Karpas-422 (cell line): ENCODE measurements at places on chromosomes 3 and 15. TPM values are rescaled to one million over a fixed set of nuclear protein-coding genes. Genes with fewer than 3 reads are reported as not detected.

- no peak for DNase-seq
Measured at GRCh38 chr15:42504631-42505030, 9.2 kb downstream of the SNAP23 start.

DNA sequence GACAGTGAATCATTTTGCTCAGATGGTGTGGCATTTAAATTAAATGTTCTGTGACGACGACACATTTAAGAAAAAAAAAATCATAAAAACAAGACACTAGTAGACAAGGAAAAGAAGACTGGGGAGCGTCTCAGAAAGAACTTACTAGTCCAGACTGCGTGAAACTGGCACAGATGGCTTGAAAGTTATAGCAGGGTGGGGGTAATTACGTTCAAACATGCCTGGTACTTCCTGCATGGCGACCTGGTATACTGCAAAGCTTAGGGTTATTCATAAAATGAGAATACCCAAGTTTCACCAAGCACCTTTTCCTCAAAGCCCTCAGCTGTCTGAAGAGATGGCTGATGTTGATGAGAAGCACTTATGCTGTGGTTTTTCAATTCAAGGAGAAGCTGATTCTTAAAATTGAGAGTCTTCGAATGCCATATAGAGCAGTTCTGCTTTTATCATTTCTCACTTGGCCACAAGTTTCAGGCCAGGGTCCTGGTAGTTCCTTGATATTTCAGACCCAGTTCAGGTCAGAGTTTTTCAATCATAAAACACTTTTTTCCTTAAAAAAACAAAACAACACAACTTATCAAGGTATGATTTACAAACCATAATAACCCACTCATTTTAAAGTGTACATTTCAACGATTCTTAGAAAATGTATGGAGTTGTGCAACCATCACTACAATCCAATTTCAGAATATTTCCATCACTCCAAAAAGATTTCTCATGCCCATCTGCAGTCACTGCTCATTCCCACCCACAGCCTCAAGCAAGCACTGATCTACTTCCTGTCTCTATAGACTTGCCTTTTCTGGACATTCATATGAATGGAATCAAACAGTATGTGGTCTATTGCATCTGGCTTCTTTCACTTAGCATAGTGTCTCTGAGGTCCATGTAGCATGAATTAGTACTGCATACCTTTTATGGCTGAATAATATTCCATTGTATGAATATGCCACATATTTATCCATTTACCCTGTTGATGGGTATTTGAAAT is 24.7 kb downstream of the PCOLCE2 start:
- no peak for DNase-seq

- no peak for DNase-seq
Measured at GRCh38 chr3:124149771-124150170, 157.8 kb upstream of the ROPN1 start.

GRCh38 chr3:58052373-58053273 is 44.4 kb downstream of the FLNB start:
- DNase-seq: no peak

- no peak for DNase-seq
Measured at GRCh38 chr3:128999102-128999501, 2.0 kb upstream of the EFCC1 start.

GRCh38 chr3:122961146-122961545 is 66.4 kb downstream of the SEMA5B start:
- no peak for DNase-seq

GRCh38 chr3:30598668-30599545 is 7.5 kb upstream of the TGFBR2 start:
- no peak for DNase-seq

- DNase-seq: no peak
Measured at GRCh38 chr3:149197669-149198068, 24.0 kb downstream of the CP start.

GRCh38 chr3:16482194-16482769 is 31.2 kb downstream of the RFTN1 start:
- no peak for DNase-seq

- DNase-seq: no peak
Measured at GRCh38 chr15:92268900-92269299, 124.8 kb upstream of the ST8SIA2 start.

- no peak for DNase-seq
Measured at GRCh38 chr15:36601497-36601932, 22.1 kb downstream of the CDIN1 start.

GRCh38 chr3:191296041-191296541 is 33.1 kb upstream of the CCDC50 start:
- DNase-seq: no peak

DNA sequence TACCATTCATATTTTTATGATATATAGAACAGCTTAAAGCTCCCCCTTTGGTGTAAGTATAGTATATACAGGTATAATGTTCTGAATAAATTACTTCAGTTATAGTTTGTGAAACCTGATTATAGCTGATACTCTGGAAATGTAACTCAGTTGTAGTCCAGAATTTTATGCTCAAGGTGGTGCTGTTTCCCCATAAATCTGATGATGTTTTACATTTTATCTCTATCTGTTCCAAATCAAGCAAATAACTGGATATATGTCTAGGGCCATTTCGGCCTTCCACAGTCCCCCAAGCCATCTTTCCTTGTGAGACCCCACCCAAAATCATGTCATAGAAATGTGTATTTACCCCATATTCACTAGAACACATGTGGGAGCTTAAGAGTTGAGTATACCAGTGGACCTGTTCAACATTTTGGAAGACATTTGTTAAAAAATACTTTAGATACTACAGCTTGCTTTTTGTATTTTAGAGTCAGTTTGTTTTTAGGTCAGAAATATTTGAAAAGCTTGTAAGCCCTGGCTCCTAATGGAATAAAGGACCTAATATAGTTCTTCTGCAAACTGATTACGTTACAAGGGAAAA is 107.1 kb downstream of the ATG7 start:
- DNase-seq: peak; percentile 86

GRCh38 chr15:69934607-69935006 is 163.1 kb downstream of the TLE3 start:
- no peak for DNase-seq

DNA sequence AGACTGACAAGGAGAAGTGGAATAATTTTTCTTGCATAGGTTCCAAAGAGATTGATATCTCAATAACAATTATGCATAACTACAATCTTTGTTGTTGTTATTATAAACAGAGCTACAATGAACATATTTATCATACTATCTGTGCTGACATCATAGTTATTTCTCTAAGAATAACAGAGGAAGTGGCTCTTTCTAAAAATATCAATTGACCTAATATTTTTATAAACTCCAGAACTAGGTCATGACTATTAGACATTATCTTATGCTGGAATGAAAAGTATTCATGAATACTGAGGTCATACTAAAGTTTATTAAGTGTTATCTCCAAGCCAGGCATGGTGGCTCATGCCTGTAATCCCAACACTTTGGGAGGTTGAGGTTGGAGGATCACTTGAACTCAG is 114.1 kb downstream of the DCLK3 start:
- DNase-seq: no peak

- peak; percentile 59 for DNase-seq
Measured at GRCh38 chr3:12553921-12554391, 2.9 kb upstream of the MKRN2 start.

GRCh38 chr3:11717768-11718636 is 74.3 kb upstream of the VGLL4 start:
- peak; percentile 88 for DNase-seq

DNA sequence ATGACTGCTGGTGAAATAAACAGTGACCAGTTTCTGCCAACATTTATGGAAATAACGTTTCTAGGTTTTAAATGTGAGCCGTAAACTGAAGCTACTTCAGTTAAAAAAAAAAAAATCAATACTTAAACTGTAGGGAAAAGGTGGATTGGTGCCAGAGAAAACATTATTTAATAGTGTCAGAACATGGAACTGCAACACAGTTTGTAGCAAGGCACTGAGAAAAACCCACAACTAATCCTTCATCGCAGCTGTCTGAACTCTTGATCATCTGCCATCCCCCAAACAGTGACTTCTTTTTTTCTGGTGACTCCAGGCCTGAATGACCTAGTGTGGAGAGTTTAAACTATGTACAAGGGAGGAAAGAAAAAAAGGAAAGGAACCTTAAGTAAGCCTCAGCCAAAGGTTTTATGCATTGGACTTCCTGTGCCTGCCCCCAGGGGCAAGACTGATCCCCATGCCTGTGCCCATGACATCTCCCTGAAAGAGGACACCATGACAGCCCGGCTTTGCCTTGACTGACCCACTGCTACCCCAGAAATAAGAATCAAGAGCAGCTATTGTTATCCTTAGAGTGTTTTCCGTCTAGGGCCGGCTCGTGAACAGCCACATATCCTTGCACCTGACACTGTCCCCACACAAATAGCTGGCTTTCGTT is 33.1 kb downstream of the CRTAP start:
- no peak for DNase-seq

DNA sequence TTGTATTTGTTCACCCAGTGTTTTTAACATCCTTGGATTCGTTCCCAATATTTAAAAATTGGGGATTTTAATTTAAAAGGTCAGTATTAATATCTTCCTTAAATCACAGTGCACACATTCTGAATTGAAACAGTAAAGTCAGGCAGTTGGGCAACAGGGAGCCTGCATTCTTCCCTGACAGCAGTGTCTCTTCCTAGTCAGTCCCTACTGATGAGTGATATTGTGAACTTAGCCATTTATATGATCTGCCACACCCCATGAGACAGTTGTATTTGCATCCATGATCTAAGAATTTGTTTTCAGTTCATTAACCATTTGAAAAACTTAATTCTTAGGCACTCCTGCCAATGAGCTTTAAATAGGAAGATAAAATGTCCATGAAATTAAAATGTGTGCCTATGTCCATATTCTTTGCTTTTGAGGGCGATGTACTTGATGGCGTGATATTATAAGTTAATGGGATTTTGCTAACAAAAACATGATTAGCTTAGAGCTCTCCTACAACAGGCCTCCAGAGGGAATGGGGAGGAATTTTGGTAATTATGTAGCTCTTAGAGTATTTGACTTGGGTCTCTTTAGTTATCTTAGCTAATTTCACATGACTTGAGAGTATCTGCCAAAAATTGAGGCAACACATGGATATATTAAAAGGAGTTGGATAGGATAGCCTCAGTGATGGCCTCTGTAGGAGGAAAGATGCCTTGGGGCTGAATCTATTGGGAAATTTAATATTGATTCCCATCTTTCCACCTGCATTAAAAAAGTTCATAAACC is 219.3 kb downstream of the PTPRG start:
- no peak for DNase-seq

GRCh38 chr3:146968204-146968651 is 363.1 kb upstream of the PLSCR5 start:
- no peak for DNase-seq

GRCh38 chr3:49124991-49125670 is 4.5 kb upstream of the USP19 start:
- peak; percentile 67 for DNase-seq

DNA sequence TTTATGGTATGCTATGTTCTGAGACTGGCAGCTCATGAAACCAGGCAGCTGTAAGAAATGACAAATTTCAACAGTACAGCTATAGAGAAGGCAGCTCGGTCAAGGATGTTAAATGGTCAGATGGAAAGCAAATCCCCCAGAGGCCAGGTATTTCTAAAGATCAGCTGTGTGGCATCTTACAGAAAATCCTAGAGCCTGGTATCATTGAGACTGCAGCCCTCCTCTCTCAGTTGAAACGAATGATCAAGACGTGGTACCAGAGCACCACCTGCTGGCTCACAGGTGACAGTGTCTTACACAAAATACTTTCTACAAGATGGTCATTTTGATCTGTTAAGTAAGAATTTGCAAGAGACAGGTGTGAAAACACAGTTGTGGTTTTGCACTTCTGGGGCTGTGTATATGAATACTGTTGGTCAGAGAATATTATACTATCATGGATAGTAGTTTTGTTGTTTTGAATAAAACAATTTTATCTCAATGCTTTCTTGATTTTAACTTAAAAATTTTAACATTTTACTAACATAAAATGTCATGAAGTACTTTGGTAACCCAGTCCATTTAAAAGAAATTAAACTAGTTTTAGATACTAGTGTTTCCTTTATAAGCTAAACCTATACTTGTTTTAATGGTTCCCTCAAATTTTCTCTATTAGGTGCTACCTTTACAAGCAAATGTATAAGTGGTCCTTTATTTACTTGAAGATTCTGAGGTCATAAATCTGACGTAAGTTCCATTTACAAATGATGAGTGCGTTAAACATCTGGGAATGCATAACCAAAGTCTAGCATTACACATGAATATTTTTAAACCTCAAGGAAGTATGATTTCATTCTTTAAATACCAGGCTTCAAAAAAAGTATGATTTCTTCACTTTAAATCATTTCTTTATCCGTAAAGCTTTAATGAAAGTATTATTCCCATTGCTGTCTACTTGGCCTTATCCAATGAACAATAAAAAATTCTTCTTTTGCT is 121.8 kb downstream of the PDZRN3 start:
- peak; percentile 90 for DNase-seq

- DNase-seq: no peak
Measured at GRCh38 chr3:52703341-52703740, 2.2 kb downstream of the GLT8D1 start.

Gene COL6A5
- total RNA-seq: not detected in 2 replicates

Gene FRMD5
- total RNA-seq: not detected in 2 replicates

Gene GPR160
- 67.6 and 94.6 TPM in 2 replicates for total RNA-seq

Gene CLDN18
- not detected in 2 replicates for total RNA-seq

Gene CYP1A2
- not detected in 2 replicates for total RNA-seq

Gene DGKG
- total RNA-seq: 0.04 and 0.14 TPM in 2 replicates

Gene FBXO40
- not detected in 2 replicates for total RNA-seq

Gene TERC
- 1,199 and 1,851 TPM in 2 replicates for total RNA-seq

Gene ZDHHC23
- 32.1 and 35.6 TPM in 2 replicates for total RNA-seq

Gene C2CD4A
- not detected in 2 replicates for total RNA-seq

Gene NEK10
- total RNA-seq: 0.34 and 0.72 TPM in 2 replicates
